Activated T-cell treated with anti-CD3 and anti-CD28 coated beads, Interleukin-2, amount 50 U/mL, for 48 hours (primary cell): ENCODE measurements at places on chromosomes 11 and 22.

GRCh38 chr11:3815845-3816244 lies 7.5 kb downstream of the PGAP2 start:
- no peak for DNase-seq

GRCh38 chr22:36599771-36600170 lies 70.8 kb upstream of the EIF3D start:
- no peak for DNase-seq

DNA sequence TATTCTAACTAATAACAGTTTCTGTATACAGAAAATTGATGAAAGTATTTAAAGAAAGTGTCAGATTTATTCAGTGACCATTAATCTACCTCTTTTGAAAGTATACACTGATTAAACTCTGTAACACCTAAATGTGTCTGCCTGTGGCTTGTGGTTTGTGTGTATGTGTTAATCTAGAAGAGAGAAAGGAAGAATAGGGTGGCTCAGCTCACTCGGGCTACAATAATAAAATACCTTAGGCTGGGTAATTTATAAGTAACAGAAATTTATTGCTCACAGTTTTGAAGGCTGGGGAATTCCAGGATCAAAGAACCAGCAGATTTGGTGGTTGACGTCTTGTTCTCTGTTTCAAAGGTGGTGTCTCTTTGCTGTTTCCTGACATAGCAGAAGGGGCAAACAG lies 13.6 kb upstream of the OR5AS1 start:
- no peak for DNase-seq

DNA sequence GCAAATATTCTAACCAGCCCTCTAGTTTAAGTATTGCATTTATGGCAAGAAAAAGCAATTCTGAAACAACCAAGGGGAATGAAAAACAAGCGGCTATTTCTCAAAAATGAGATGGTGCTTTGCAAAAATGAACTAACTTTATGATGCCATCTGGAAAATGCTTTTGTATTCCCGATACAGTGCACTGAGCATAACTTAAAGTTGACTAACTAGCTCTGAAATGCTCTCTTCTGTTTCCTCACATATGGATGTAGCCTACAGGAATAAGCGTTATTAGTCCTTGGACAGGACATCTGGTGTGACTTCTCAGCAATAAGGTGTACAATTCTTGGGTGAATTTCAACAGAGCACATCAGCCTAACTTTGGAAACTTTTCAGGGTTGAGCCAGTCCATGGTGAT lies 228.2 kb upstream of the DDI1 start:
- no peak for DNase-seq

DNA sequence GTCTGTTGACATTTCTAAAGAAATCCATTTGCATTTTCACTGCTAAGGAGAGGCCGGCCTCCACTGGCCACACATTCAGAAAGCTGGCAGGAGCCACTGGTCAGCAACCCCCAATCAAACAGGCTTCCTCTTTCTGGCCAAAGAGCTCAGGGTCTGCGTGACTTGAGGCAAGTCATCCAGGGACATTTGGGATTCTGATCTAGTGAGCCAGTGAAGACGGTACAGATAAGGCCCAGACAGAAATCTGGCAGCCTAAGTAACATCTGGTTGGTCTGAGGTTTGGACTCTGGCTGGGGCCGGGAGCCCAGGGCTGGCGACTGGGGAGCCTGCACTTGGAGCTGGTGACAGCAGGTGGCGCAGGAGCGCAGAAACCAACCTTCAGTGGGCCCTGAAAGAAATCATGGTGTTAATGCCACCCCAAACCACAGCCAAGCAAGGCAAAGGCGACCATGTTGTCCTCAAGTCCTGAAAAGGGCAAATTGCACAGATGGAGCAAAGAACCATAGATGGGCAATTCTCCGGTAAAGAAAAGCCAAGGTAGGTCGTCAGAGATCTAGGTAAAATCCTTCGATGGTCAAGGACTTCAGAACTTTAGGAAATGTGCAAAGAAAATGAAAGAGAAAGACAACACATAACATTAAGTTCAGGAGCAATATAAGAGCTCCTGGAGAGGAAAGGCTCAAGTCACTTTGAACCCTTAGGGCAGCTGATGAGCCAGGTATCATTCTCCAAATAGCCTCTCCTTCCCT lies 99.4 kb upstream of the BLID start:
- peak; percentile 44 for DNase-seq

- no peak for DNase-seq
Measured at GRCh38 chr22:30602049-30602448, 4.9 kb upstream of the TCN2 start.

- DNase-seq, result no peak
Measured at GRCh38 chr11:27266125-27266524, 96.9 kb downstream of the CCDC34 start.
